Thymus (tissue), 14 donors: ENCODE measurements at places on chromosomes 16 and 17. TPM values are rescaled to one million over a fixed set of nuclear protein-coding genes. Genes with fewer than 3 reads are reported as not detected.

TMEM204 gene
- 10.3 TPM for total RNA-seq

DNA sequence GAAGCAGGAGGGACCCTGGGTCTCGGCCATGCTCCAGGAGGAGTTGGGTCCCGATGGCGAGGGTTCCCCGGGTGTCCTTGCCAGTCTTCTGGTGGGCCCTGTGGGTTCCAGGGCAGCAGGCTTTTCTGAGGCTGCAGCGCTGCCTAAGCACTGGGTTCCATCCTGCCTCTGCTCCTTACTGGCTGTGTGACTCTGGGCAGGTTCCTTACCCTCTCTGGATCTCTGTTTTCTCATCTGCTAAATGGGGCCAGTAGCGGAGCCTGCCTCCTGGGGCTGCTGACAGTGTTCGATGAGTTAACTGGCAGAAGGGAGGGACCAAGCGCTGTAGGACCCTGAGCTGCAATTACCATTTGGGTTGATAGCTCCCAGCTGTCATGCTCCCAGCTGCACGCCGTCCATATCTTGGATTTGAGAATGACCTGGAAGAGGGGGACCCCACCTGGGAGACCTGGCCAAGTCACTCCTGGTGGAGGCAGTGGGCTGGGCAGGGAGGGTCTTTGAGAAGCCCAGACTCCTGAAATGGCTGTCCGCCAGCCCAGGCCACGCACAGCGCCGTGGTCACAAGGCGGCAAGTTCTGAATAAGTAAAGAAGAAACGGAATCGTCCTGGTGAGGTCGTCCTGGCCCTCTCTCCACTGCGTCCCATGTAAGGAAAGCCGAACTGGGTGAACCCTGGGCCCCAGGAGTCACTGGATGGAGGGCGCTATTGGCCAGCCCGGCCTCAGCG lies 47.2 kb upstream of the GSE1 start:
- no peak for DNase-seq

ZG16 gene
- total RNA-seq: 0.09 TPM

DNA sequence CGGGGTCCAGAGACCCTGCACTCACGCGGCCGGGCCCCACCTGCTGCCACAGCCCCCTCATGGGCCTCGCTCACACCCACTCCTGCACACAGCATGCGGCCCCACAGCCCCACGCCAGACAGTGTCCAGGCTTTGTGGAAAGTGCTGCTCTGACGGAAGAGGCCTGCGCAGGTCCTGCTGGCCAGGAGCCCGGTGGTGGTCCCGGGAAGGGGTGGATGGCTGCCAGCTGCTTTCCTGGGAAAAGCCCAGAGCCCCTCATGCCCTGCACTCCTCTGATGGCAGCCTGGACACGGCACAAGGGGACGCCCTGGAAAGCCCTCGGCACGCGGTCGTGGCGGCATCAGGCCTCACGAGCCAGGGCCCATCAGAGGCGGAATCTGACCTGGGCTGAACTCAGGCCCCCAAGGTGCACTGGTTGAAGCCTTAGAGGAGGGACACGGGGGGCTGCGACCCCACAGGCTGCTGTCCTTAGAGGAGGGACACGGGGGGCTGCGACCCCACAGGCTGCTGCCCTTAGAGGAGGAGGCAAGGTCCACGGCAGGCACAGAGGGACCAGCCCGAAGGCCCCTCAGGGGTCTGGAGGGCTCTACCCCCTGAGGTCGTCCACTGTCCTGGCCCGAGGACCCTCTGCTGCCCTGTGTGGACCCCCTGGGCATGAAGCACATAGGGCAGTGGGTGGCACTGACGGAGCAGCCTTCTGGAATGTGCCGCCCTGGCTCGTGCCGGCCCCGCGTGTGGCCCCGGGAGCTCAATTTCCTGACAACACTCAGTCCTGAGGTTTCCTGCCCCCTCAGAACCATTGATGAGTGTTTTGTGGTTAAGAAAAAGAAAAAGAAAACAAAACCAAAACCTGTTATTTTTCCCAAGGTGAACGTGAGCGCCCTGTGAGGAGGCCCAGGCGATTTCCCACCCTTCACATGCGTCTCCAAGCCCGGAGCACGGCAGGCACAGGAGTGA lies 22.1 kb downstream of the SOX8 start:
- DNase-seq: no peak

SCGB1C2 gene
- not detected for total RNA-seq

CRISPLD2 gene
- total RNA-seq: 2.1 TPM

CES5A gene
- total RNA-seq: 0.09 TPM

CDH1 gene
- 30.9 TPM for total RNA-seq

DNA sequence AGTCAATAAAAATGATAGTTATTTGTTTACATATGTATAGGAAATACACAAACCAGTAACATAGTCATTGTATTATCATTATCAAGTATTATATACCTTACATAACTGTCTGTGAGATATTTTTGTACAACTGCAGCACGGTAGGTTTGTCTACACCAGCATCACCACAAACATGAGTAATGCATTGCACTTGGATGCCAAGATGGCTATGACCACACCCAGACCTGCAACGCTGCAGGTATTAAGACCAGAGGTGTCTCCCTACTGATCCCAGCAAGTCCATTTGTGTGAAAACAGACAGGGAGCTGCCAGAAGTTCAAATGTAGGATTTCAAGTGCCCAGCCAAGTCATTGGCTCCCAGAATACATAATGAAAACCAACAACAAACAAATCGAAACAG lies 34.2 kb upstream of the NOS2 start:
- no peak for DNase-seq
